ENCODE measurements at places on chromosomes 6 and 20.

DNA sequence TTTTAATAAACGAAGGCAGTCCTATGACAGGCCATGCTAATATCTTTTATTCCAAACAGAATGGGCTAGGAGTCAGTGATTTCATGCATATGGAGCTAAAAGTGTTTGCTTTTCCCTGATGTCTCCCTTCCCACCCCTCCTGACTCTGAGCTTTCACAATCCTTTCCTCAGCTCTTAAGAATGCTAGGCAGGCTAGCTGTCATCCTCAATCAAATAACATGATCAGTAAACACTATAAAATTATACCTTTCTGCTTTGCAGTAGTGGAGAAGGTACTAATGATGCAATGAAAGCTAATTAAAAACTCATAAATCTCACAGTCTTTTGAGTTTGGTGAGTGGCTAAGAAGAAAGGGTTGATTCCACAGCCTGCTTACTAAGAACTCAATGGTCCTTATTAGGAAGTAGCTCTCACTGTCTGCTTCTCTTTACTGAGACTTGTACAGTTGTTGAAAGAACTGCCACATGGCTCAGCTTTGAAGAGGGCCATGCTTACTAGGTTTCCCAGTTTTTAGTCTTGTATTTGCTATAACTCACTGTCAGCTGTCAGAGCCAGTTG, 250.9 kb upstream of the JAG1 start:
- no peak for DNase-seq

DNA sequence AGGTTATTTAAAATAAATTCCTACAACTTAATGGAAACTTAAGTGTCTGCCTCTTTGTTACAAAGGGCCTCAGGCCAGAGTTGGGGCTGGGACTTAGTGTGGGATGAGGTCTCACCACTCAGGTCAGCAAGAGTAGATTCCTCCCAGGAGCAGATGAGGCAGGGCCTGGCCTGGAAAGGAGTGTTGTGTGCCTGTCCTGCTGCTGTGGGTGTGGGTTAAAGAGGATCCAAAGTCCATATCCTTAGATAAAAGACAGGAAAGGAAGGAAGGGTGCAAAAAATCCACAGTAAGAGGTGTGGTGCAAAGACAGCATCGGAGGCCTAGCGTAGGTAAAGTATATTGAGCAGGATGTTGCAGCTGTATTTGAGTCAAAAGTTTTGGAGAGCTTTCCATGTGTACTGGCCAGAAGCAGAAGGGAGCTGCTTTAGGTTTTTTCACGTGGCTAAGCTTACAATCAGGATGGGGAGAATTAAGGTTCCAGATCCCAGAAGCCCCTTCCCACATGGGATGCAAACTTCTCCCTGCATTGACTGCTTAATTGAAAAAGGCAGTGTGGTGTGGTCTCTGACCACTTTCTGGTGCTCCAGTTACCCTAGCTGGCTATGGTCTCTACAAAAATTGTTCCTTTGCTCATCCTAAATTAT, 12.8 kb upstream of the PLCG1 start:
- DNase-seq = no peak

DNA sequence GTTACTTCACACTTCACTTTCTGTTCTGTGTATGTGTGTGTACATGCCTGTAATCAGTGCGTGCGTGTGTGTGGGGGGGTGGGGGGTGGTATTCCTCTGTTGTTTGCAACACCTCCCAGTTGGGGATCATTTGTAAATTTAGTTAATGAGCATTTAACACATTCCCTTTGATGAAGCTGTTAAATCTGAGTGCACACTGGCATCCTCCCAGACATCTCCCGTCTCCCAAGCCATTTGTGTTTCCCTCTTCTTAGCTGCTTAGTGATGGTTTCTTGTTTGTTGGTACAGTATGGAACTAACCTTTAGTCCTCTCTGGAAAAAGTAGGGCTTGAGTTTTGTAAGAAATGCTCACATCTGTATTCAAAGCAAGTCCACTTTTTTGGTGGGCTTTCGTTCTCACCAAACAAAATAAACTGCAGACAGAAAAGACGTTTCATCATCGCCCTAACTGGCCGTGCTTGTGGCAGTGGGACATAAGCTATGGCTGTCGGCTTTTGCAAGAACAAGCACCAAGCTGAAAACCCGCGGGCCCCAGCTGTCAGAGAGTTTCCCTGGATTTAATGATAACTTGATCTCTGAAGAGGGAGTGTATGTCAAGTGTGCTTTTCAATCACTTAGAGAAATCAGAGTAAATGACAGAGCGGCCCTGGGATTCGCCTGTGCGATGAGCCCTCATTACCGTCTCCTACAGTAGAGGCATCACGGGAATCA, 54.9 kb upstream of the SASH1 start:
- DNase-seq = no peak

- no peak for DNase-seq
Measured at GRCh38 chr6:148888856-148889255, 142.0 kb downstream of the UST start.

DNA sequence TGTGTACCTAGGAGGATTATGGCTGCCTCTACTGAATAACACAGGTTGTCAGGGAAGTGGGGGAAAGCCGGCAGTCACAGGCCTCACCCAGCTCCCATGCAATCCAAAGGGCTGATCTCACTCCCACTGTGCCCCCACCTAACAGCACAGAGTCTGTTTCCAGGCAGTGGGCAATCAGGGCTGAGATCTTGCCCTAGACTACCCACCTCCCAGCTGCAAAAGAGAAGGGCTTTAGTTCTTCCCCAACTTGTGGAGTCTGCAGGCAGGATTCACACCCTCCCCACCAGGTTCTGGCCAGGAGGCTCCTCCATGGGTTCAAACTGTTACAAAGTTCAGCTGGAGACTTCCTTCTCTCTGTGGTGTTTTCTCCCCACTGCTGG, 66.0 kb upstream of the OLIG3 start:
- DNase-seq = no peak

GRCh38 chr6:148934961-148935360, 188.1 kb downstream of the UST start:
- peak; percentile 22 for DNase-seq

GRCh38 chr6:50202766-50203165, 153.0 kb upstream of the DEFB112 start:
- no peak for DNase-seq

DNA sequence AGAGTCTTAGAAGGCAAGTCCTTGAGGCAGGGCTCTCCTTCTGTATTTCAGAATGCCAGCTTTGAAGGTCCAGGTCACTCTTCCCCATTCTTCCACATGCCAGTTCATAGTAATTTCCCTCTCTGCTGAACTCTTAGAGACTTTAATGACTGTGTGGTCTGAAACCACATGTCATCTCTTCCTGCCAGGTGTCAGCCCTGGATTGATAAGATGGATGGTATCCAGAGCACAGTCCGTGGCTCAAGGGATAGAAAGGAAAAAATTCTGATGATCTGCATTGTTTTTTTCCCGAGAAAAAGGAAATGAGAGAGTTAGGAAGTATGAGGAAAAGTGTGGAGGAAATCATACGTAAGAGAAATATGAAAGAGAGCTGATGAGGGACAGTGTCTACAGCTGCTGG, 250.9 kb downstream of the TPBG start:
- no peak for DNase-seq

DNA sequence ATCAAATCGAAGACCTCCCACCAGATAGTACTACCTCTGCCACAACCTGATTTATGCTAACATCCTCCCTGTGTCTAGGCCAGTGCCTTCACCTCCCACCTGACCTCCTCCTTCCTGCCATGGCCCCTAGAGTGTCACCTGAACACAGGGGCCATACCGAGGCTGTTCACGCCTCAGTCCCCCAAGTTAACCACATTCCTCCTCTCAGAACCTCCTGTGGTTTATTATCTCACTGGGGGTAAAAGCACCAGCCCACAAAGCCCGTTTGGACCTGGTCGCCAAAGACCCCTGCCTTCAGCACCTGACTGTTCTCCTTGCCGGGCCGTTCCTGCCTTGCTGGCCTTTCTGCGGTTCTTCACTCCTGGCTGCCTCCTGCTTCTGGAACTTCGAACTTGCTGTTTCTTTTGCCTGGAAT, 13.7 kb downstream of the MAS1 start:
- DNase-seq = no peak

DNA sequence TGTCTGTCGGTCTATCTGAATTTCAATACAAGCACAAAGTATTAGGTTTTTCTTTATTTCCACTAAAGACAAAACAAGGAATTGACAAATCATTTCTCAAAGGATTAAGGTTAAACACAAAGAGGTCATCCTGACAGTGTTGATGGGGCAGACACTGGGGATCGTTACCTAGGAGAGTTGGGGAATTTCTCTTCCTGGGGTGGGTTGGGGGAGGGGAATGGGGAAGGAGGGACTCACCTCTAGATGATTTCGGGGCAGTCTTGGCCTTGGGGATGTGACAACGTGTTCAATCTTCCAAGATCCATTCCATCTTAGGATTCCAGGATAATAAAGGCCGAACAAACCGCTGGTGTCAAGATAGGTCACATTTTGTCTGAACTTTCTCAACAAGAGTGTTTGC, 35.4 kb upstream of the FOXA2 start:
- no peak for DNase-seq

- DNase-seq = no peak
Measured at GRCh38 chr6:163571730-163572129, 157.2 kb downstream of the QKI start.

DNA sequence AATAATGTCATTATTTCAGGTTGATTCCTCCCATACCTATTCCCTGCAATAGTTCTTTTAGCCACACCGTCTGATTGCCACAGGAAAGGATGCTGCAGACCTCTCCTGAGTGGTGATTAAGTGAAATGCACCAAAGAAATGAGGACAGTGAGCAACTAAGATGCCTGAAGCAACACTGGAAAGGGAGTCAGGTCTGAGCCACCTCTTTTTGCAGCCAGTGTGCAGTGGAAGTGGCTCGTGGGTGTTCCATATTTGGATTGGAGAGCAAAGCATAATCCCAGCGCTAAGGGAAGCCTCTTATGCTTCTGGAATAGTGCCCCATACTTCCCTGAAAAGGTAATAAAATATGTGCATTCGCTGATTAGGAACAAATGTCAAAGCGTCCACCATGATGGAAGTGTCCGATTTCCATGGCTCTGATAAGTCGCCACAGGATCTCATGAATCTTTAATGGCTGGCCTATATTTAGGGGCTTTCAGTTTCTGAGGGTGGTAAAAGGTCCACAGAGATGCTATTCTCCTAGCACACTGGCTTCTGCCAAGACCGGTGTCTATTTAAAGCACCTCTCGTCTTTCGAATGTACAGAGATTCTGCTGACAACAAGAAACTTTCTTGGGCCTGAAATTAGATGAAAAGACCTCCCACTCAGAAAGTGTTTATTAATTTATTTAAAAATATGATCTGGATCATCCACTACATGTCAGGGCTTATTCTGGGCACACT, 253.9 kb downstream of the SLC24A3 start:
- DNase-seq = no peak
